ENCODE measurements at places on chromosomes 2 and 18. TPM values are rescaled to one million over a fixed set of nuclear protein-coding genes. Genes with fewer than 3 reads are reported as not detected.

DNA sequence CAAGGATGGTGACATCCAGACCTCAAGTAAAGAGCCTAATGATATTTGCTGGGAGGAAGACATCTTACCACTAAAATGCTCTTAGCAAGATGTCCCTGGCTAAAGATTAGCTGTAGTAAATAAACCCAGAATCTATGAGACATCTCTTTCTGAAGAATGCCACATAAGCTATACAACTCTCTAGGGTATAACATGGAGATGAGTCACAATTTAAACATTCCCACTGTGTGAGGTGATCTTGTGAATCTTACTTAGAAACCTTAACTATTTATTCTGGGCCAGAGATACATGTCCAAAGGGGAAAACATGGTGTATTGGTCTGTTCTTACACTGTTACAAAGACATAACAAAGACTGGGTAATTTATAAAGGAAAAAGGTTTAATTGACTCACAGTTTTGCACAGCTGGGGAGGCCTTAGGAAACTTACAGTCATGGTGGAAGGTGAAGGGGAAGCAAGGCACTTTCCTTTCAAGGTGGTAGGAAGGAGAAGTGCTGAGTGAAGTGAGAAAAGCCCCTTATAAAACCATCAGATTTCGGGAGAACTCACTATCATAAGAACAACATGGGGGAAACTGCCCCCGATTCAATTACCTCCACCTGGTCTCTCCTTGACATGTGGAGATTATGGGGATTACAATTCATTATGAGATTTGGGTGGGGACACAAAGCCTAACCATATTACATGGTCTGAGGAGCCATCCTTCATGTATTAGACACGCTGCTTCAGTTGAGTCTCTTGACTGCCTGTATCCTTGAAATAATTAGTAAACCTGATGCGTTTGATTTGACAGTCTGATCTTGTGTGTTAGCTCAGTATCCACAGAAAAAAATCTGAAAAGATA is 17.1 kb downstream of the KRCC1 start:
- peak; percentile 39 for DNase-seq

- no peak for DNase-seq
These were observed 63.0 kb downstream of the STK25 start for GRCh38 chr2:241445426-241445825.

DNA sequence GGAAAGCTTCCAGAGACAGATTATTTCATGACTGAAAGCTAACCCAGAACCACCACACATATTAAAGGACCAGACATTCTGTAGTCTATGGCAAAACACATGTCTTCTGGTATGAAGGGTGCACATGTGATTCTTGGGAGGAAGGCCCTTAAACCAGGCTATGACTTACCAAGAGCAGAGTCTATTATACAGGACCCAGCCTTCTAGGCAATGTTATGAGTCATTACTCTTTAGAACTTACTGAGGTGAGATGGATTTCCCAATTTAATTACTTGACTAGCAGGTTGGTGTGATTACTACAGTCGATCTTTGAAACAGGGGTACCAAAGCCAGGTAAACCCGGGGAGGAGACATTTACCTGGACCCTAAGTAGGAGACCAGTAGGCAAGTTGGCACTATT is 350.8 kb downstream of the TRIB2 start:
- no peak for DNase-seq

DNA sequence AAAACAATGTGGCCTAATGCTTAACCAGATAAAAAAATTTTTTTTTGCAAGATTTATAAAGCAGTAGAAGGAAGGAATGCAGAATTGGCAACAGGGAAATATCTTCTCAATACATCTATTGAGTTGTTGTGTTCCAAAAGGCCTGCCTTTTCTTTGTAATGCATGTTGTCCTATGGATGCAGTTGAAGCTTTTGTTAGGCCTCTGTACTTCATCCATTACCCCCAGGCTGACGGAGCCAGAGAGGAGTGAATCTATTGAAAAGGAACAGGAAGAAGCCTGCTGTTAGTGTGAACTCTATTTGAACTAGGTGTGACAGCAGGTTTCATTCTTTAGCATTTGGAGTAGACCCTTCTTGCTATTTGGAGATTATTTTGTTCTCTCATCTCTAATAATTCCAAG is 56.5 kb downstream of the MTX2 start:
- no peak for DNase-seq

DNA sequence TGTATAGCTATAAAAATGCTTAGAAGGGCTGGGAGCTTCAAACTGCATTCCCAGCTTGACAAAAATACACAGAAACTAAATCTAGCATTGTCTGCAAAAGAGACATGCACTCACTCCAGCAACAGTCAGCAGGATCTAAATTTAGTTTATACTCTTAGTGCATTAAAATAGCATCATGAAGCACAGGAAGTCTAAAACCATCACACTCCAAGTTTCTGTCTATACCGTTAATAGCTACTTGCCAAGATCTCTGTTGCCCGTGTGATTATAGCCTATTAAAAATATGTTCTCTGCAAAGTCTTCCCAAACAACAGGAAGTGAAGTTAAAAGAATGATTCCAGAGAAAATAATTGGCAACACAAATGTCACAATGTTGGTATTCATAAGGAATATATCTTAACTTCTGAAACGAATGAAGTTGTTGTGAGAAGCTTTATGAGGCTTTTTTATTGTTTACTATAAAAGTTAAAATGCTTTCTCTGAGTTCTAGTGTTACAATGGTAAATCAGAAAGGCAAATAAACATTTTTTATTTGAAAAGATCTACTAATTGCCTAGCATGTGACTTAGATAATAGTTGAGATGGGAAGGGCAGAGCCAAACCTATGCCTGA is 184.2 kb downstream of the ZNF385B start:
- DNase-seq: peak; percentile 54

DNA sequence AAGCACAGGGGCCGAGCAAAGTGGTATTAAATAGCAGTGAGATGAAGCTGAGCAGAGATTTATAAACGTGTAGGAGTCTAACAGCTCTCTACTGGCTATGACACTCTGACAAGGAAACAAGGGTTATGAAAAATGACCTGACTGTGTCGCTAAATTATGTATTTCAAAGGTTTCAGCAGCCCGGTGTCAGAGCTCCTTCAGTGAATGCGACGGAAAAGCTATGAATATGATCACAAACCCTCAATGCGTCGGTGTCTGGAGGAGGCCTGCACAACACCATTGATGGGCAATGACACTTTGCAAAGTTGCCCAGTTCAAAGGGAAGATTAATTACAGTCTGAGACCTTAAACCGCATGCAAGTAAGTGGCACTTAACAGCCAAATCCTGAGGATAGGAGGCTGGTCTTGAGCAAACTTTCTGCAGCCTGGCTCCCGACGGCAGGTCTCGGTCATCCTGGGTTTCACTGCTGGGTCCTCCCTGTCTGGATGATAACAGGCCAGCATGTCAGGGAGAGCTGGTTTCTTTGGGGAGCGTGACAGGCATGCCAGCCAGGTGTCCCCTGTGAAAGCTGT is 615.1 kb upstream of the SALL3 start:
- no peak for DNase-seq

- DNase-seq: no peak
These were observed 41.6 kb downstream of the PKDCC start for GRCh38 chr2:42089340-42089925.

DNA sequence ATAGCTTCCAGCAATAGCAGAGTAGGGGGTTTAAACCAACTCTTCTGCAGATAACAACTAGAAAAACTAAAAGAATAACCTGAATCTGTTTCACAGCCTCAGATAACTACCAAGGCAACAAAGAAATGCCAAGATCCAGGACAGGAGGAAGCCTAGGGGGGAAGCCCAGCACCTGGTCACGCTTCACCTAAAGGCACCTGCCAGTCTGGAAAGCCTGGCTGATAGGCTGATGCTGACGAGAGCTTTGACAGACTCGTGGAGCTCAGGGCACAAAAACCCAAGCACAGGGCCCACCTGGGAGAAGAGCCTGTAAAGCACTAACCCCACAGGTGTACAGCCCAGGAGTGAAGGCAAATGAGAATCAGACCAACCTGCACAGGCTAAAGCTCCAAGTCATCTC is 22.6 kb downstream of the EIPR1 start:
- no peak for DNase-seq

- DNase-seq: no peak
These were observed 336.7 kb upstream of the RND3 start for GRCh38 chr2:150824118-150824517.

- peak; percentile 55 for DNase-seq
These were observed 558.8 kb upstream of the CDH2 start for GRCh38 chr18:28735731-28736130.

The CELF4 gene
- not detected for total RNA-seq

The INO80C gene
- total RNA-seq: 9.8 TPM

The TRIM54 gene
- 74.0 TPM for total RNA-seq

The RAB17 gene
- 0.42 TPM for total RNA-seq
